ENCODE measurements at places on chromosomes 16 and 17.
A peak's percentile ranks its signal among the peaks of the same experiment; 100 is the strongest.

DNA sequence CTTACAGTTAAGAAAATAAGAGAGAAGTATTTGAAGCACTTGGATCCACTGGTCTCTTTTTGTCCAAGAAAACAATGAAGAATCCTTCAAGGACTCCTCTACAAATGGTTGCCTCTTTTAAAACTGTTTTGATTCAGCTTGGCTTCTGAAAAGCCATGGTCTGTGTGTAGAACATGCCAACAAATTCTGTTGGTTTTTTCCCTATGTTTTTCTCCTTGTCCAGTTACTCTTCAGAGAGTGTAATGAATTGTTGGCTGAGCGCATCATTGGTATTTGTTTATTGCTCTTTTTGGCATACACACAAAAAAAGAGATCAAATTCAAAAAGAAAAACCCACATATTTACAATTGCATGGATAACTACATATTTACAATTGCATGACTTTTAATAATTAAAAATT, at the start of gene ABCA10:
Gene ABCA10, minus strand, starts transcription at position 249 of the 400 bp plus-strand sequence. CDS start 3,466 bp downstream, outside the sequence.
- DNase-seq, result no peak

DNA sequence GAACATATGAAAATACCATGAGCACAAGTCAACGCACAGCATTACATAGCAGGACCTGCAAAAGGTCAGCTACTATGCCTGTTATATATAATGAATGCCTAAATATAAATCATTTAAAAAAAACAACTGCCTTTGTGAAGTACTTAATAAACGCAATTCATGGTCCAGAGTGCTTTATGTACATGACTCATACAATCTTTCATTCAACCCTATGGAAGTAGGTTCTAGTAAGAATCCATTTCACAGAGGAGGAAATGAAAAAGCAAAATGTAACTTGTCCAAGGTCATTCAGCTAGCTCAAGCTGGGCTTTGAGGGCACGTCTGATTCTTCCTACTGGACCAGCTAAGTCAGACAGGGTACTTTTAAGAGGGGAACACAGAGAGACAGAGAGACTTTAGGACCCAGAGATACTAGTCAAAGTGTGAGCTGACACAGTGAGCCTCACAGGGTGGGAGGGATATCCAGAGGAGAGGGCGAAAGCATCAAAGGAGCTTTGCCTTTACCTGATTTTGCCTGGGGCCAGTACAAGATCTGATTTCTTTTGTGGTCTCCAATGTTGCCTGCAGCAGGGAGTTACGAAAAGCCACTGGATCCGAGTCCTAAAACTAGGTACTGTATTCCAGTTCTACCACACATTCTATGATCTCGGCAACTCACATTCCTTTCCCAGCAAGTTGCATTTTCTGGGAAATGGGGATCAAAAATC, 83.4 kb upstream of the ZFHX3 start:
- no peak for DNase-seq

DNA sequence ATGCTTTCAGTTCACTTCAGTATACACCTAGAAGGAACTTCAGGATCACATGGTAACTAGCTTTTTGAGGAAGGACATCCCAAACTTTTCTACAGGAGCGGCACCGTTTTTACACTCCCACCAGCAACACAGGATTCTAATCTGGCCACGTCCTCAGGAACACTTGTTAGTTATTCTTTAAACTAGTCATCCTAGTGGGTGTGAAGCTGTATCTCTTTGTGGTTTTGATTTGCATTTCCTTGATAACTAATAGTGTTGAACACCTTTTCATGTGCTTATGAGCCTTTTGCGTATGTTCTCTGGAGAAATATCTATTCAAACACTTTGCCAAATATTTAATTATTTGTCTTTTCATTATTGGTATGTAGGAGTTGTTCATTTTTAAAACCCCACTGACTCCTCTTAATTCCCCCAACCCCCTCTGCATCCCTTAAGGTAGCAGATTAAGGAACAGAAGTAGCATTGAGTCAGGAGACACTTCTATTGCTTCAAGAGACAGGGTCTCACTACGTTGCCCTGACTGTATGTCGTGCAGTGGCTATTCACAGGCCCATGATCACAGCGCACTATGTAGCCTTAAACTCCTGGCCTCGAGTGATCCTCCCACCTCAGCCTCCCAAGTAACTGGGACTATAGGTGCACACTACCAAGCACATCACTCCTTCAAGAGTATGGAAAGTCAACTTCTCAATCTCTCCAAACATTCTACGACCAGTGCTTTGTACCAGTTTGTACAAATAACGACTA, 25.4 kb downstream of the YWHAE start:
- no peak for DNase-seq

- no peak for DNase-seq
These were observed 348.6 kb downstream of the SEC14L1 start for GRCh38 chr17:77489239-77489892.

DNA sequence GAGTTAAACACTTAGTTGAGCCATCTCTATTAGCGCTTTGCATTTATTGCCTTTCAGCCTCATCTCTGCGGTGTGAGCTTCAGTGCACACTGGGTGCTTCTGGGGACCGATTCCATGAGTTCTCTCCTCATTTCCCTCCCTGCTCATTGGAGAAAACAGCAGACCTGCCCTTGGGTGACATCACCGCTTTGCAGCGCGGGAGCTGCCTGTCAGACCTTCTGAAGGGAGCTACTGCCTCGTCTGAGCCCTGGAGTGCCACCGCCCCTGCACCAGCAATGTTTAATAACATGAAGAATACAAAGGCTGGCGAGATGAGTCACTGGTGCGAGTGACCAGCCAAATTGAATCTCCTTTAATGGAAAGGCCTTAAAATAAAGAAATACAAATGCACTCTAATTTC, 30.2 kb upstream of the CPPED1 start:
- DNase-seq, result no peak

- no peak for DNase-seq
These were observed 1734.5 kb downstream of the TP53TG3F start for GRCh38 chr16:35193956-35194355.

- no peak for DNase-seq
These were observed 217.3 kb downstream of the RAB11FIP4 start for GRCh38 chr17:31608659-31609254.

- no peak for DNase-seq
These were observed 8.3 kb downstream of the GSDMA start for GRCh38 chr17:39971076-39971603.

DNA sequence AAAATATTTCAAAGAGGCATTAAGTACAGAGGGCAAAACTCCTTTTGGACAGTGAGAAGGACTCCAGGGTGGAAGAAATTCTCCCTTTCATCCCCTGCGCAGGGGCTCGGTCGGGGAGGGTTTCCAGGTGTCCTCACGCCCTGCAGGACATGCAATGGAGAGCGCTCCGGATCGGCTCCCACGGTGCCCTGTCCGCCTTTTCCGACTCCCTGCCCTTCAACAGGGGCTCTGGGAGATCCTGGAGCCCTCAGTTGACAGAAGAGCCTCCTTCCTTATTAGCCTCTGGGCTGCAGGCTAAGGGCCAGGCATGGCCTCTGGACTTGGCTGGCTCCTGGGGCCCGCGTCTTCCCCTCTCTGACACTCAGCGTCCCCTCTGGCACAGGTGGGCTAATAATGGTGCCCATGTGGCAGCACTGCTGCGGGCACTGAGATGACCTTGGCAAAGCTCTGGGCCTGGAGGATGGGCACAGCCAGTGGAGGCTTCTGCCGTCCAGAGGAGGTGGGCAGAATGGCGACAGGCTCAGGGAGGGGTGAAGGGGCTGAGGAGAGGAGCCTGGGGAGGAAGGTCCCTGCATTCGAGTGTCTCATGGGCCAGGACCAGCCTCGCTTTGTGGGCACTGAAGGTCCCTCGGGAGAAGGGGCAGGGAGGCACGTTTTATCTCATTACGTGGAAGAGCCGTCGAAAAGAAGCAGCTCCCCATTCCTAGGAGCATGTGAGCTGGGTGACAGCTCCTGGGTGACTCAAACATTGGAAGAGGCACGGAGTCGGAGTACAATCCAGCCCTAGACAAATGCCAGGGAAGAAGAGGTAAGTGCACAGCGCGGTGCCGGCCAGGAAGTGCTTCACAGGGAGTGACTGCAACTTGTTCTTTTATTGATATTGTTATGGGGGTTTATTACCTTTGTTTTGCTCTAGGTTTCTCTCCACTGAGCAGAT, 161.7 kb downstream of the IRF8 start:
- no peak for DNase-seq

GRCh38 chr17:82933911-82934310, 94.1 kb upstream of the ZNF750 start:
- no peak for DNase-seq

DNA sequence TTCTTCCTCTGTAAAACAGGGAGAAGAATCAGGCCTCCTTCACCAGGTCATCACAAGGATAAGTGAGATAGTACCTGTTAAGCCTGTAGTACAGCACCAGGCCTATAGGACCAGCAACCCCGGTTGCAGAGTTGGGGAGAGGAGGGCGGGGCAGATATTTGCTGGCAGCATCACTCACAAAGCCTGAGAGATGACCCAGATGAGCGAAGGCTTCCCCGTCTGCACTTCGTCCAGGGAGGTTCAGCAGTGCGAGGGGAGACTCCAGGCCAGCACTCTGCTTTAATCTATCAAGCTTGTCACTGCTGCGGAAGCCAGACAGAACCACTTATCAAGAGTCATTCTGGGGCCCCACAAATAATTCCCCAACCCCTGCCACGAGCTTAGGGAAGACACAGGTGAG, 15.8 kb upstream of the RBBP6 start:
- DNase-seq, result no peak

- DNase-seq, result no peak
These were observed 5.9 kb downstream of the CA5A start for GRCh38 chr16:87930456-87930855.

DNA sequence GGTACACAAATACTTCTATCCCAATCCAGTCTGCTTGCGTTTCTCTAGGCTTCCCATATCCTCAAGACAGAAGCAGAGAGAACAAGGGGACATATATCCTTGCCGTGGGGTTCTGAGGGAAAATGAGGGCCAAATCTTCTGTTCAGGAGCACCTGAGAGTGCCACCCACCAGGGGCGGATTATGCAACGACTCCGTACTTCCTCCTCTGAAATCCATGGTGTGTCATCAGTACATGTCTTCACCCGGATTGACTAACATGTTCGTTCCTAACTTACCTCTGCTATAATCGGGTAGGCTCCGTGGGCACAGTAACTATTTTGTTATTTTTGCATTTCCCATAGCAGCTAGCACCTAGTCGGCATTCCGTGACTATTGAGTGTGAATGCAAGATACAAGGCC, 7.8 kb upstream of the ZNF200 start:
- DNase-seq, result no peak

- no peak for DNase-seq
These were observed 58.9 kb downstream of the CES1 start for GRCh38 chr16:55773859-55774549.

- DNase-seq, result no peak
These were observed 83.1 kb downstream of the MYO1D start for GRCh38 chr17:32793841-32794240.

DNA sequence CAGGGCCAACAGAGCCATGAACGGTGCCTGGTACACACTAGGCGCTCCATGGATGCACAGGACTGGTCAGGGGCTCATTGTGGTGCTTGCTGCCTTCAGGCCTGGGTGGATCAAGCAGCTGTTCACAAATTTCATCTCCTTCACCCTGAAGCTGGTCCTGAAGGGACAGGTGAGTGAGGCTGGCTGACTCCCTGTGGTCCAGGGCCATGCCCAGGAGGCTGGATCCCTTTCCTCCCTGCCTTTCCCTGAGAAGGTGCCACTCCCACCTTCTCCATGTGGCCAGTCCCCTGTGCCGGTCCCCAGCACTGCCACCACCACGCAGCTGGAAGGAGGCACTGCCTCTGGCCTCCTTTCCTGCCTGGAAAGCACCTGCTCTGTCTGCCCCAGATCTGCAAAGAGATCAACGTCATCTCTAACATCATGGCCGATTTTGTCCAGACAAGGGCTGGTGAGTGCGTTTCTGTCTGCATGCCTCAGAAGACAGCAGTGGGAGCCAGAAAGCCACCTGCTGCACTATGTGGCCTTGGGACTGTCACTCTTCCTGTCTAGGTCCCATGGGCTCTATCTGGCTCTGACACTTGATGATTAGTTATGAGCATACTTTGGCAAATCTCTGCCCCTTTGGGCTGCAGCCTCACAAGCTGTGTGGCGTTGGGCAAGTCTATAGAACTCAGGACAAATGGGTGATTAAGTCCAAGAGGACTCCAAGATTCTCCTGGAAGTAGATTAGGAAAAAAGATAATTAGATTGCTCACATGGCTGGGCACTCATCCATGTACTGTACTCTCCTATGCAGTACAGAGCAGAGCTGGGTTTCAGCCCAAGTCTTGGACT, 9.4 kb downstream of the CETP start:
- DNase-seq, result no peak

DNA sequence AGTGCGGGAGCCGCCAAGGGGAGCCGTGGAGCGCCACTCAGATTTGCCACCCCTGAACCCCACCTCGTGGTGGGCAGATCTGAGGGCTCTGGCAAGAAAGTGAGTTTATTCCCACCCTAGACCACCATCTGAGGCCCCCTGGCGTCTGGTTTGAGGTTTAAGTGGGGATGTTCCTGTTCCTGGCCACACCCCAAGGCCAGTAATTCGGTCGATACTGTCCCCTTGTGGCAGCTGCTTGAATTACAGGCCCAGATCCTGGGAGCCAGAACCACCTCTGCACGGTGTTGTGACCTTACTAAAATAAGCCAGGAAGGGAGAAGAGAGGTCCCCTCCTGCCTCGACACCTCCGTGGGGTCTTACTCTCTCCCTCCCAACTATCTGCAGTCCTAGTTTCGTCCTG, 3.3 kb upstream of the LAT start:
- DNase-seq, result peak; percentile 9

DNA sequence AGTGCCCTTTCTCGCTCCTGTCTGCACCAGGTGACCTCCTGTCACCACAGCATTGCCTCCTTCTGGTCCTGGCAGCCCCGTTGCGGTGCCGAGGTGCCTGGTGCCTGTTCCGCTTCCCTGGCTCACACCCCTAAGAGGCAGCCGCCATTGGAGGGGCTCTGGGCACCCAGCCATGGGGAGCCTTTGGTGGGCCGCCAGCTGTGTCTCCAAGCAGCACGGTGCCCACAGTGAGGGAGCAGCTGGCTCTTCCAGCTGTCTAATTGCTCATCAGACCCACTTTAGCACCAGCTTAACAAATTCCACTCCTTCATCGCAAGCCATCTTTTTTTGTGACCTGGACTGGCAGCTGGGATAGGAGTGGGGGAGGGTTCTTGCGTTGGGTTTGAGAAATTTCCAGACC, 276.1 kb downstream of the SNX29 start:
- no peak for DNase-seq

GRCh38 chr16:84677849-84678248, 22.0 kb upstream of the USP10 start:
- DNase-seq, result no peak

GRCh38 chr17:71970312-71970711, 150.5 kb upstream of the SOX9 start:
- no peak for DNase-seq
